Activated CD8-positive, alpha-beta memory T cell treated with anti-CD3 and anti-CD28 coated beads for 48 hours (primary cell): ENCODE measurements at places on chromosomes 2 and 18.

GRCh38 chr2:188773075-188773474 is 201.1 kb upstream of the COL3A1 start:
- no peak for DNase-seq

DNA sequence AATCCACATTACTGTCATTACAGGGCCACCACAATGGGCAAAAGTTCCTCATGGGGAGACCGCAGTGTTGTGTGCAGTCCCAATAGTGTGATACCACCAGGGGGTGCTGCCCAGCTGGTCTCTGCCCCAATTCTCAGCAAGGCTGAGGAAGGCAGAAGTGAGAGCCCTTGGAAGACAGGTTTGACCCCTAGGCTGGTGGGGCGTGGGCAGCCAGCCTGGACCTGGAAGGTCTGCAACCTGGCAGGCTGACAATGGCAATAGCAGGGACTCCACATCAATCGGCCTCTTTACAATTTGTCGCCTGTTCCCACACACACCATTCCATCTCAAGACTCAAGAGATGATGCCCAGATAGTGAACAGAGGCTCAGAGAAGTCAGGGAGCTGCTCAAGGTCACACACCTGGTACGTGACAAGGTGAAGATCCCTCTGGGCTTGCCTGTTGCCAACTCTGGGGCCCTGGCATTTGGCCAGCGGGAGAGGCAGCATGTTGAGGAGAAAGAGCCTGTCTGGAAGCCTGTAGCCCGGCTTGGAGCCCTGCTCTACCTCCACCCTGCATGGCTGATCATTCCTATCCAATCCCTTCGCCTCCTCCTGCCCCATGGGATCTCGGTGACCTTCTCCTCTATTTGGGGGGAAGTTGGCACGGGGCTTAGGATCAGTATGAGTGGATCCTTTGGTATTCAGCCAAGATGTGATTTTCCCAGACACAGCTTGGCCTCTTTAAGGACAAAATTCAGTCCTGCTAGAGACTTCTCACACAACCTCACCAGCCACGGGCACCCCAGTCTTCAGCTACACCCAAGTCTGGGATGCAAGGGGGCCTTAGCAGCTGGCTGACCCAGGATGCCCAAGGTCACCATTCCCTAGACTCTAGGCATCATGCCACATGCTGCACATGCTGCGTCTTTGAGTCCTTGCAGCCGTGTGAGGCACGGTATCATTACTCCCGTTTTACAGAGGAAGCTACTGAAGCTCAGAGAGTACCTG is 2.9 kb upstream of the ATOH8 start:
- peak; percentile 22 for DNase-seq

DNA sequence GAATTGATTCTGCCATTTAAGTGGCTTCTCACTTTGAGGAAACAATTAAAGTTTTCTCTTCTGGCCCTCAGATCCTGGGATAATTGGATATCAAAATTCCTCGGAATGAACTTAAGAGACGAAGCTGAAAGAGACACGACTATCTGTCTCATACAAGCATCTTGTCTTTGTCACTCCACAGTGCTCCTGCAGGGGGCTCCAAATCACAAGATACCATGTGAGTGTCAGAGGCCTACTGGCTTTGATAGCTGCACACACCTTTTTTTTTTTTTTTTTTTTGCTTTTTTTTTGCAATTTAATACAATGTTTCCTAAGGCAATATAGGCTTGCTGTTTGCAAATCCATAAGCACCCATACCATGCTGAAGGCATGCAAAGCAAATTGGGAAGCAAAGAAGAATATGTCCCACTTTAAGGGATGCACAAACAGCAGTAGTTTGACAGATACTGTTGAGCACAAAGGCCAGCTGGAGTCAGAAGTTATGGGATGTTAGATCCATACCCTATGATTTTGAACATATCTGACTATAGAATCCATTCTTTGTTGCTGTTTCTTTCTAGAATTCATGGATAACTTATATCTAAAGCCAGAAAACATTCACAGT is 109.0 kb upstream of the CBLN2 start:
- DNase-seq: no peak

DNA sequence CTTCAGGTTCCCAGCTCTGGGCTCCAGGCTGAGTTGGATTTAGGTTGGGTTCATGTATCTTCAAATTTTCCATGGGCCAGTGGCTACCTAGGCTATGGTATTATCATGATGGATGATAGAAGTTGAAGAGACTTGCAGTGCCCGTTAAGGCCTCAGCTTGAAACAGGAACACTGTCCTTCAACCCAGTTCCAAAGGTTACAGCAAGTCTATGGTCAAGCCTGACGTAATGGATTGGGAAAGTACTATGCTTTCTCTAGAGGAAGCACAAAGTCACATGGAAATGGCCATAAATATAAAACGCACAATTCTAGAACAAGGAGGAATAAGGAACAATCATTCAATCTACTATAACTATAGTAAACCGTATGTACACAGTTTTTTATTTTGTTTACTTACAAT is 593.2 kb downstream of the ZEB2 start:
- no peak for DNase-seq

GRCh38 chr18:9130806-9131205 is 5.8 kb upstream of the ANKRD12 start:
- no peak for DNase-seq

DNA sequence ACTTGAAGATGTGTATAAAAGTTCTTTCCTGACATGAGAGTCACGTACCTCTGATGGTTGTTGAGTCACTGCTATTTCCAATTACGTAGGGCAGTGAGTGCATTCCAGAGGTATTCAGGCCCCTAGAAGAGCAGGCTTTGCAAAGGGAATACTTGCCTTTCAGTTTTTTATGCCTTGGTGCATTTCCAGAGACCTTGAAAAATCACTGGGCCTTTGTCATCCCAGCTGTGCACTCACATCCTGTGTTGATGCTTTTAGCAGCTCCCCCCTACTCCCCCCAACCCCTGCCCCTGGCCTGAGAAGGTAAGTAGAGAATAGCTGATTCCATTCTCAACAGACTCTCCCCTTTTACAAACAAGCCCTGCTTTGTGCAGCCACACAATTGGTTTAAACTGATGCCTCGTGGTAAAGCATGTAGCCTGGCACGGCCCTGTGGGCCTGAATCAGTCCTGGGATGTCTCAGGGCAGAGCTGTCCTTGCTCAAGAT is 174.2 kb downstream of the PRPF40A start:
- DNase-seq: no peak

- no peak for DNase-seq
Observed at GRCh38 chr18:77065221-77065981, 67.2 kb downstream of the MBP start.

DNA sequence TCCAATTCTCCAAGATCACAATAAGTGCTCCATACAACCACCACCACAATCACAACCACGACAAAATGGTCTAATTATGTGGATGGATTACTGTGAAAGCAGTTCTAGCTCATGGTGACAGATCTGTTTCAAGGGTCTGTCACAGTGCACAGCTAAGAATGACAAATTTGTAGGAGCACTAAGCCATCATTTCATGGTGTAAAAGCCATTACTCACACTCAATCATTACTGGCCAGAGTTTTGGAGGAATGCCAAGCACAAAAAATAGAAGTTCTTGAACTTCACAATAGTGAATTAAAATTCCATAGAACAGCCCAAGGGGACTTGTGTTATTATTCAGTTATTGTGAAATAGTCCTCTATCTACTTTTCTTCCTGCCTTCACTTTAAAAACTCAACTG is 2.3 kb downstream of the CPS1 start:
- DNase-seq: no peak

DNA sequence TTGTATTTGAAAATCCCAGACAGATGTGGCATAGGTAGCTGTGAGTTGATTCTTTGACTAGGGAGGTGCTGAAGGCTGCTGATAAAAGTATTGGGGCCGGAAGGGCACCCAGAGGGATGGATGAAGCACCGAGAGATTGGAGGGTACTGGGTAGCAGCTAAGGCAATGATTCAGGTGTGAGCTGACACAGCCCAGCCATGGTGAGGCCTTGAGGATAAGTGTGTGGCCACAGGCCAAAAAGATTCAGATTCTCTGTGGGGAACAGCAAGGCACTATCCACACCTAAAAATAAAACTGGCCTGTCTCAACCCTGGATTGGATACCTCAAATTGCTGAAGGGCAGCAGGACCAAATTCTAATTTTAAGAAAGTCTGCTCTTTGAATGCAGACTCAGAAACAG is 35.2 kb downstream of the RDH14 start:
- no peak for DNase-seq

GRCh38 chr2:60045456-60045855 is 508.0 kb downstream of the BCL11A start:
- no peak for DNase-seq

GRCh38 chr18:27887287-27887686 is 289.6 kb downstream of the CDH2 start:
- no peak for DNase-seq

DNA sequence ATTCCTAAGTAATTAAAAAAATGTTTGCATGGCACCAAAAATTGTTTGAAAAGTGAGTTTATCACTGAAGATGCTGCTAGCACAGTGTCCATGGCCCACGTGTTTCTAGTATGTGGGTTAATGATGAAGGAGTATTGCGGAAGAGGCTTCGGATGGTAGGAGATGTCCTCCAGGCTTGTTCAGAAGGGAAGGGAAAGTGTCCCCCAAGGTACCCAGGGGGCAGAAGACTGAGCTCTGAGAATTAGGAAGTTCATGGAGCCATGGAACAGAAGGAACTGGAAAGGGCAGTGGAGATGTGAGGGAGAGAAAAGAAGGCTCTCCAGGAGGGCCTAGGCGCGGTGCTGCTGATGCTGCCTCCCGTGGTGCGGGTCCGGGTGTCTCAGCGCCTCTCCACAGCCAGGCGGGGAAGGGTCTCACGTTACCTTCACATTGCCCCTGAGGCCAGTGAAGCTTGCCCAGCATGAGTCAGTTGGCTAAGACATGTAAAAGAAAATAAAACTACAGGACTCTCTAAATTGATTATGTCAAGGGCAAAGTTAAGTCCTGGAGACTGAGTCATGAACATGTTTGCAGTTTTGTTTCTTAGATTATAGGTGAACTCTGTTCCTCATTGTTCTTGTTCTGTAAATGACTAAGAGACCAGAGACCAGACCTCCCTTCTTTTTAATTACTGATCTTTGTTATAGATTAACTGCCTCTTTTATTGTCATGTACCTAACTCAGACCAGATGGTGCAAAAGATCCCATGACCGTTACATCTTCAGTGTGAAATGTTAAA is 89.0 kb downstream of the MTCL1 start:
- DNase-seq: no peak

GRCh38 chr2:19829672-19830071 is 72.1 kb downstream of the TTC32 start:
- DNase-seq: no peak

- no peak for DNase-seq
Observed at GRCh38 chr2:202278944-202279343, 13.4 kb downstream of the NOP58 start.

DNA sequence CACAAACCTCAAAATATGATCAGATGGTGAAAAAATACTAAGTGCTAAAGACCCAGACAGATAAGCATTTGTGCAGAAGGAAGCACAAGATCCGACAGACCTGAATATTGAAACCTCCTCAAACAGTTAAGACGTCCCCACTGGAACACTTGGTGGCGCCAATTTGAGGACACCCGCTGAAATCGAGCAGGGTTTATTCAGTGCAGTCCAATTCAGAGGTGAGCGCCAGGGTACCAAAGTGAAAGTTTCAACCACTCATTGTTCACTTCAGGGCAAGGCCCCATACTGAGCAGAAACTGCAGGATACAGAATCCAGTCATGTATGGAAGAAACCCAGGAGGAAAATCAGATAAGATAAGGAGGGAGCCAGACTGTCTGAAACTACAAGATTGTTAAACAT is 417.6 kb downstream of the LRRTM4 start:
- DNase-seq: no peak

- DNase-seq: no peak
Observed at GRCh38 chr18:10497206-10497749, 28.5 kb upstream of the NAPG start.

- DNase-seq: no peak
Observed at GRCh38 chr2:8633735-8634313, 48.0 kb upstream of the ID2 start.

DNA sequence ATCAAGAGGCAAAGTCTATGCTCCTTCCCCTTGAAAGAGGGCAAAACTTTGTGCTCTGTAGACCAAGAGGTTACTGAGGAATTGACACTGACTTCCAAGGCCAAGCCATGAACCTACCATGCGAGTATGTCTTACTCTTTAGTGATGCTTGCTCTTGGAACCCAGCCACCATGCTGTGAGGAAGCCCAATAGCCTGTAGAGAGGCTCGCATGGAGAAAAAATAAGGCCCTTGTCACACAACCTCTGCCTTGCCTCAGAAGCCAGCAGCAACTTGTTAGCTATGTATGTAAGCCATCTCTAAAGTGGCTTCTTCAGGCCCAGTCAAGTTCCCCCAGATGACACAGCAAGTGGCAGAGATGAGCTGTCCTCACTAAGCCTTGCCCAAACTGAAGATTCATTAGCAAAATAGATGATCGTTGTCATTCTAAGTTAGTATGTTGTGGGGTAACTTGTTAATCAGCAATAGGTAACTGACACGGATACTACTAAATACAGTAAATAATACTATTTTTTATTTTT is 66.1 kb upstream of the RGPD5 start:
- no peak for DNase-seq

DNA sequence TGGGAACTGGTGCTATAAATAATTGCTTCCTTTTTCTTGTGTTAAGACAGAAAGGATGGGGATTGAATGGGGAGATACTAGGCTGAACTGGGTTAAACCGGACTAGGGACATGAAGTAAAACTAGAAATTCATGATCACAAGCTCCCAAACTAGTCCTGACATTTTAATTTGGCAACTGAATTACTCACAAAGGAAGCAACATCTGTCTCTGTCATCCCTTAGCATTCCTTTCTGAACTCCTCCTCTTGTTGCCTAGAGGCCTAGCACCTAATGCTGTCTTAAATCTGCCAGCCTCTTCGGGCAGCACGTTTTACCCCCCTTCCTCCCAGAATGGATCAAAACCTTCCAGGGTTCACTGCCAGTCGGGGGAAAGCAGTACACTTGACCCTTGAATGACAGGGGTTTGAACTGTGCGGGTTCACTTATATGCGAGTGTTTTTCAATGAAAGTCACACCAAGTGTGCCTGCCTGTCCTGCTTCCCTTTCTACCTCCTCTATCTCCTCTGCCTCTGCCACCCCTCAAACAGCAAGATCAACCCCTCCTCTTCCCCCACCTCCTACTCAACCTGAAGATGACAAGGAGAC is 8.2 kb downstream of the KCTD1 start:
- no peak for DNase-seq

DNA sequence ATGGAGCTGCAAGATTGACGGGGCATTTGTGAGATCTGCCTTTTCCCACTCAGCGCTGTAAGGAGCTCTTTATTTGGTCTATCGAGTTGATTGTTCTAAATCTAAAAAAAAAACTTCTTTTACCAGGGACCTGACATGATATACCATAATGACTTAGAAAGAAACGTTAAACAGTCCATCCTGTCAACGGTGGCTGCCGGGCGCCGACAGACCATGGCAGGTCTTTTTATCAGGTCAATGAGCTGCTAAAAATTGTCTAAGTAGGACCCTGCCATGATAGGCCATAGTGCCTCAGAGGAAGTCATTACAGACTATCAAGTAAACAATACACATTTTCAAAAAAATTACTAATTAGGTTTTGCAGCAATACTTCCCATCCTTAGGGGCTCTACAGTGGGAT is 87.9 kb downstream of the KLHL14 start:
- DNase-seq: no peak
